Stimulated activated CD8-positive, alpha-beta memory T cell treated with anti-CD3 and anti-CD28 coated beads, Interleukin-4, amount 100 ng/mL, for 48 hours (primary cell): ENCODE measurements at places on chromosomes 2 and 18.

GRCh38 chr2:227410191-227410590 is 22.4 kb upstream of the SCYGR1 start:
- no peak for DNase-seq

DNA sequence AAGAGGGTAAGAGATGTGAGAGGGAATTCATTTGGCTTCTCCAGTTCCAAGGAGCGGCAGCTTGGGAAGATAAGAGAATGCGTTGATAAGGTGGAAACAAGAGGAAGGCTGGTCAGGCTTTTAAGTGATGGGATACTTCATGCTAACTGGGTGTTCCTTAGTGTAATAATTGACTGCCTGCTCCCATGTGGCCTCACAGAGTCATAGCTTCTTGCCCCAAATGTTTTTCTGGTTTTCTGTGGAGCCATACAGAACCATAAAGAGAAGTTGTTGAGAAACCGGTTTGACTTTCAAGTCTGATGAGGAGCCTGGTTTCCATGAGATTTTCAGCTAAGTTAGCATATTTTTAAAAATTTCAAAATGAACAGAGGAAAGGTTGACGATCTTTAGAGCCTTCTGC is 97.5 kb upstream of the ZFP36L2 start:
- no peak for DNase-seq

DNA sequence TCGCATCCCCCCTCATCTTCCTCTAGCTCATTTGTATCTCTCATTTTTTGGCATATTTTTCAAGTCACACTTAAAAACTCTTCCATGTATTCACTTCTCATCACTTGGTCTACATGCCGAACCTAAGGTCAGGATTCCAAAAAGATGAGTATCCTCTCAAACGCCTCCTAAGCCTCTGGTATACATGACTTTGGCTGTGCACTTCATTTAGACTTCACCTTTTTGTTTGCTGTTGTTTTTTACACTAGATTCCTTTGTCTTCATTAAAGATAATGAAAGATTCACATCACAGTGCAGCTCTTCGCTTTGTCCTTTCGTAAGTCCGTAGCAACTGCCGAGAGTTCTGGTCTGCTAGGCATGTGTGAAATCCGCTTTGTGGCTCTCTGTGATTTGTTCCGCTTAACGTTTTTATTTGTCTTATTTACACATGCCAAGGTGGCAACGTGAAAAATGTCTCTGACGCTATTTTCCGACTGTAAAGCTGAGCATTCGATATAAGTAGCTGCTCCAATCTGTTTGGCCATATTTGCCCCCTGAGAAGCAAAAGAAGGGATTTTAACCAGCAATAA is 17.7 kb downstream of the RND3 start:
- DNase-seq = no peak

DNA sequence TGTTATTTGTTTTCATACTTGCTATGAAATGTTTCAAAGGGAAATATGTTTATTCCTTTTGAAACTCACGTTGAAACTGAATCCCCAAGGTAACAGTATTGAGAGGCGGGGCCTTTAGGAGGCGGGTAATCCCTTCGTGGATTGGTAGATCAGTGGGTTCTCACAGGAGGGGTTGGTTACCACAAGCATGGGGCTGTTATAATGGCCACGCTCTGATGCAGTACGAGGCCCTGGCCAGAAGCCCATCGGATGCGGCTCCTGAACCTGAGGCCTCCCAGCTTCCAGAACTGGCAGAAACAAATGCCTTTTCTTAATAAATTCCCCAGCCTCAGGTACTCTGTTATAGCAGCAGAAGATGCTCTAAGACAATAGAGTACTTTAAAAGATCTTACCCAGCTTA is 135.7 kb downstream of the ASB1 start:
- no peak for DNase-seq

- DNase-seq = no peak
These were observed 130.6 kb downstream of the NXPH2 start for GRCh38 chr2:138649571-138649970.

DNA sequence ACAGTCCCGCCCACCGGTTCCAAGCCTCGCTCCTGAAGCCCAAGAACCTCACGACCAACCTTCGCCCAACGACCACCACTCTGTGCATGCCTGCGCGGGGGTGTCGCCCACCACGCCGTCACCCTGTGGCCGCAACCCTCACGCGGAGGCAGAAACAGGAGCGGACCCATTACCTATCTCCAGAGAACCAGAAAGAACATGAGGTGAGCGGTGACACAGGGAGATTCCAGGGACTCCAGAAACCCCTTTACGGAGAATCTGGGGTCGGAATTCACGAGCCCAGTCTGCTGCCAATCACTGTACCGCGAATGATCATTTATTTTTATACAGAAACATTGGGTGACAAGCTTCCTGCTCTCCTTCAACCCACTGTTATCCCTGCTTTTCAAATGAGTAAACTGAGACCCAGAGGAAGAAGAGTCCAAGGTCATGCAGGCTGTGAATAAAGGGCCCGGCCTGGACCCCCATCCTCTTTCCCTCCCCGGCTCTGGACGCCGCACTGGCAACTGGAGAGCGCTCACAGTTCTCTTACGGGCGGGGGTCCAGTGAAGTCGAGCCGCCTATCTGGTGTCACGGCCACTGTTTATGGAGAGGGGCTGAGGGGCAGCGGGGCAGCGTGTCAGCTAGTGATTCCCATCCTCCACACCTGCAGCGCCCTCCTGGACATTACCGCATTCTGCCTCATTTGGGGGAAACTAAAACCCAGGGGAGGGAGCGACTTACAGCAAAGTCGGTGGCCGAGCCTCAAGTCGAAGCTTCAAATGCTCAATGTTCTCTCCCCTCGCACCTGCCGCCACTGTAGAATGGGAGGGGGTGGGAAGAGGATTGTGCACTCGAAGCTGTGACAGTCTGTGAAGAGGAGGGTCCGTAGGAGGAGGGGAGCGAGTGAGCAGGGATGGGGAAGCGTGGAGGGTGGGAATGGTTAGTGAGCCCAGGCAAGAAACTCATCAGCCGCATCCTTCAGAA is 723 bp upstream of the SLC30A3 start:
- DNase-seq = no peak
